ENCODE measurements at places on chromosomes 2 and 18.

DNA sequence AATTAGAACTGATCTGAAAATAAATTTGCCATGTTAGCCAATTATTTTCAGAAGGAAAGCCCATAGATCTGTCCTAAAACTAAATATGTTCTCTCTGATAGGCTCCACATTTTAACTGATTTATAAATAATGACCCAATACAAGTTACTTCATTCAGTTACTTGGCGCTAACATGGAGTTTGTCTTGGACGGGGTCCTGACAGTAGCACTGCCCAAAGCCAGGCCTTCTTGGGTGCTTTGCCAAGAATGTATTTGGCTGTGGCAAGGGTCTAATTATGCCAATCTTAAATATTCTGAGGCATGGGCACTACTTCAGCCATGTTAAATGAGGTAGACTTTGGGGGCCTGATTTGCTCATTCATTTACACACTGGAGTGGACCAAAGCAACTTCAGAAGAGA lies 135.0 kb upstream of the PKDCC start:
- no peak for DNase-seq

- DNase-seq = no peak
Observed at GRCh38 chr2:106562268-106563186, 75.4 kb downstream of the CD8B2 start.

- DNase-seq = no peak
Observed at GRCh38 chr2:112262876-112263275, 8.0 kb upstream of the ZC3H8 start.

- DNase-seq = no peak
Observed at GRCh38 chr18:36017232-36017631, 44.8 kb downstream of the RMP24 start.

DNA sequence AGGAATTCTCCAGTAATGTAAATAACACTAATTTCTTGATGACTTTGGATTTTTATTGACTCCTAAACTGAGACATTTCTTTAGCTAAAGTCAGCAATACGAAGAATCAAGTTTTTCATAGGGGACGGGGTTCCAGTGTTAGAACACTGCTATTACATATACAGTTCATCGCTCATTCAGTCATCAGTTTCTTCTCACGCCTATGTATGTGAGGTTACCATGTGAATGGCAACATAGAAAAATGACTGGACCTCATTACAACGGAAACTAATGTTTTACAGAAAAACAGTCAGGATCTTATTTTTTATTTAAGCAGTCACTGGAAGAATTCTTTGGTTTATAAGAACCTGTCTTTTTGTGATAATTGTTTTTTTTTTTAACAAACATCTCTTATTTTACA lies 56.4 kb downstream of the THADA start:
- no peak for DNase-seq

DNA sequence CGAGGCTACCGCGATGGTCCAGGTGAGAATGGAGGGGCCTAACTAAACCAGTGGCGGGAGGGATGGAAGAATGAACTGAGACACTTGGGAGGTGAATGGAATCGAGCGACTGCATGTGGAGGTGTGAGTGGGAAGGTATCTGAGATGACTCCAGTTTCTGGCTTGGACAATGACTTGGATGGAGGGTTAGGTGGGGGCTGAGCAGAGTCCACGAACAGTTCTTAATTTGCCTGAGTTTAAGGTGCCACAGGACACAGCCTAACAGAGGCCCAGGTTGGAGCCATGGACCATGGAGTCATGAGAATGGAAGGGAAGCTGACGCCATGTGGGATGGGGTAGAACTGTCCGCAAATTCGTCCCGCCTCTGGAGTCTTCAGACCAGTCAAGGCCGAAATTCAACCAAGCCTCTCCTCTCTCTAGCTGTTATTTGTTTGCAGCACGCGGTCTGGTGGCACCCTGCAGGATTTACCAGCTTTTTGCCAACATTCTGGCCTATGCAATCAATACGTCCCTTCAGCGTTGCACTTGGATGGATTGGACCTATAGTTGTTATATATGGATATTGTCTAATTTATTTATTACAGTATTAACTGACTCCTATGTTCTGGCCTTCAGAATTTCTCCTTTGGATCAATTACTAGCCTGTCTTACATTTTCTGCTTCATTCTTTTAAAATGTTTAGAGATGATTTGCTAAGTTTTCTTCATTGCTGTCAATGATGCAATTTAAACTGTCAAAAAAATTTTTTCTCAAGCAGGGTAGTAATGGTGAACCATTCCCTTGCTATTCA lies 940 bp upstream of the BOLA3 start:
- no peak for DNase-seq

DNA sequence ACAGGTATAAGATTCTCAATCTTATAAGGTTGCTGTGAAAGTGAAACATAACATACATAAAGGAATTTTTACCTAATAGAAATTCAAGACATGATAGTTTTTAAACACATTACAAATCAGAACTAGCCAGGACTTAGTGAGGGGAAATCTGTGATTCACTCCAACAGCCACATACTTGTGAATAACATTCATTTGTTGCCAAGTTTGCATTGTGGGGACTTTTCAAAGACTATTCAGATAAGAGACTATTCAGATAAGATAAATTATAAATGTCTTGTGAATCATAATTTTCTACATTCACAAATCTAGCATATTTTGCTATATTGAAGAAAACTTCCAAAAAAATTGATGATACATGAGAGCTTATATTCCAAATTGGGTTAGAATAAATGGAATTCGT lies 345.3 kb upstream of the CDH20 start:
- DNase-seq = no peak

DNA sequence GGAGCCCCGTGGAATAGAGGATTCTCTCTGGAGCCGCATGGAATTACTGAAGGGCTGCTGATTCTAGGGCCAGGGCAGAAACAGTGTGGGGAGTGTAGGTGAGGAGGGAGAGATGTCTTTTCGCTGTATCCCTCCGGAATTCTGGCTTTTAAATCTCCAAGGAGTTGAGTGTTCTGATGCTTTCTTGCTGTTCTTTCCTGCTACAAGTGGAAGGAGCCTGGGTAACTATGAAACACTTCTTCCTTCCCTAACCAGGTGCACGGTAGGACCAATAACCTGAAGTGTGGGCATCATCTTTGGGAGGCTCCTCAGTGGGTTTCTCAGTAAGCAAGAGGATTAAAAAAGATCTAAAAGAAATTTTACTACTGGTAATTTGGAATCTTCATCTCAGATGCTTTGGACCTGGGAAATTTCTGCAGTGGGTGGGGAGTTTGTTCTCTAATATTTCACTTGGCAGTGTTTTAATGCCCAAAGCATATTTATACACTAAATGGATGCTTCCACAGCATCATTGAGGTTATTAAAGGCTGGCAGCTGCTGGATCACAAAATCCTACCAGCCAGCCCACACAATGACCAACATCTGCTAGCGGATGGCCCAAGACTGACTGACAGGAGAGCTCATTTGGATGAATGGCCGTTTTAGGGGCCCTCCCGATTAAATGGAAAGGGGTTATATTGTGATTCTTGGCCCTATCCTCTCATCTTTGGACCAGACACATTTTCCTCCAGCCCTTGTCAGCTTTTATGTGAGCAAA lies 2.1 kb downstream of the EML6 start:
- DNase-seq = no peak

- DNase-seq = no peak
Observed at GRCh38 chr2:145638675-145639074, 1118.8 kb upstream of the ZEB2 start.

DNA sequence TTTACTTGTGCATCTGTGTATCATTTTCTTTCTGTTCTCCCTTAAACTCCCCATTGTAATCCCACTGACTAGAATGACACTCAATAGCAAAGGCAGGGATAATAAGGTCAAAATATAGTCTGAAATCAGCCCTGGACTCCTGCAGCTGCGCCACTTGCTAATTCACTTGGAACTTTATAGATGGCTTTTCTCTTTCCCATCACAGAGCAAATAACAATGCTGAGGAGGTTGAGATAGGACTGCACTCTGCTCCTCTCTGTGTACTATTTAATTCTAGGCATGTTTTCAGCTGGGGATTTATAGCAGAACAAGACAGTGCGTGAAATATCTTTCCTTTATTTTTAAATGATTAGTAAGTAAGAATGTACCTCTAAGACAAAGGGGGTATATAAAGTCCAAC lies 324.2 kb downstream of the LNPK start:
- DNase-seq = no peak

DNA sequence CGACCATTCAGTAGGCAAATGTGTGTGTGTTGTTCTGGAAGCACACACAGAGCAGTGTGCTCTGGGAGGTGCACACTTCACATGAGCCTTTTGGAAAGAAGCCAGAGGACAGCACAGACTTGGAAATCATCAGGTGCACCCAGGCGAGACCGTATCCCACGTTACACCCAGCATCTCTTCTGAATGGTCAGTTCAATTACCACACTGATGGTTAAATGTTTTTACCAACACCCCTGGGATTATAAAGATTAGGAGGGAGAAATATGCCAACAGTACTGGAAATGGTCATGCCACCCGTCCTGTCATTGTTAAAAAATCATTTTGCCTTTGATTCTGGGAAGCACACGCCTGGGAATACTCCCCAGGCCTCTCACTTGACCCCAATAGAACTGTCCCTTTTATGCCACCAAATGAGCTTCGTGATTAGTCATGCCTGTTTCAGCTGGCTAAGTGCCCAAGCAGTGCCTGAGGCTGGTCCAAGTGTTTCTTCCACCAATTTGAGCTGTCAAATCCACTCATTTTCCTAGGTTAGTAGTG lies 183.7 kb downstream of the NRP2 start:
- peak; percentile 71 for DNase-seq

DNA sequence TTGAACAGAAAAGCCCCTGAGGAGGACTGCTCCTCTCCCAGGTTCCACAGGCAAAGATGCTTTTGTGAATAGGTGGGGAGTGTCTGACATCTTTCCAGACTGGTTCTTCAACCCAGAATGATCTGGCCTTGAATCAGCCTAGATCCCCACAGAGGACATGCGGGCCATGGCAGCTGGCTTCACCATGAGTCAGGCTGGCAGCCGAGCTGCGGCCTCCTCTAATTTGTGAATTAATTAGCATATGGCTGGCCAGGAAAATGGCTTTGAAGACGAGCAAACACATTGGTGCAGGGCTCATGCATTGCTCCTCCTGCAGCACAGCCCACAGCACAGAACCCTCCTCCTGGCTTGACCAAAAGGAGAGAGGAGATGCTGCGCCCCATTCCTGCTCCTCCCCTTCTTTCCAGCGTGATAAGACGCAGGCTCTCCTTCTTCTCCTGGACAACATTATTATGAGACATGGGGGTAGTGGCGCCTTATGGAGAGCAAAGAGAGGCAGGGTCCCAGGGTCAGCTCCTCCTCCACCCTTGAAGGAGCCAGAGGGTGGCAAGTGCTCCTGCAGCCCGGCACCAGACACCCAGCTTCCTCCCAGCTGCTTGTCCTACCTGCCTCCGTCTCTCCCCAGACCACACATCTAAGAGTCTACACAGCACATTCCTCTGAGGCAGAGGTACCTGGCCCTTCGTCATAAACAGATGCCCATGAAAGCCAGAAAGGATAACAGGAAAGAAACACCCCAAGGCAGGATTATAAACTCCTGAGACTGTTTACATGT lies 66.7 kb downstream of the EDAR start:
- DNase-seq = no peak

DNA sequence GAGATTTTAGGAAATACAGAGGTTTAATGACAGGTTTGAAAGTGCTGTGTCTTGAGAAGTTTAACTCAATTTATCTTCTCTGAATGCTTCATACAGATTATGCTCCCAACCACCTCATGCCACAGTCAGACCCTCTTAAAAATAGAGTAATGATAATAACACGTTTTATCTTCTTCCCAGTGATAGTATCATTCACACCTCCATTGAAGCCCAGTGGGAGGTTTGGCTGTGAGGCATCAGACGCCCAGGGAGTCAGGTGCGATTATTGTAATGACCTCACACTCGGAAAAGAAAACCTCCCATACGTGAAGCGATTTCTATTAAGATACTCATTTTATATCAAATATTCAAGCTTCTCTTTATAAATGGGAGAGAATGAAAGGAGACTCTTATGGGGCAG lies 366.3 kb downstream of the SETBP1 start:
- DNase-seq = no peak

DNA sequence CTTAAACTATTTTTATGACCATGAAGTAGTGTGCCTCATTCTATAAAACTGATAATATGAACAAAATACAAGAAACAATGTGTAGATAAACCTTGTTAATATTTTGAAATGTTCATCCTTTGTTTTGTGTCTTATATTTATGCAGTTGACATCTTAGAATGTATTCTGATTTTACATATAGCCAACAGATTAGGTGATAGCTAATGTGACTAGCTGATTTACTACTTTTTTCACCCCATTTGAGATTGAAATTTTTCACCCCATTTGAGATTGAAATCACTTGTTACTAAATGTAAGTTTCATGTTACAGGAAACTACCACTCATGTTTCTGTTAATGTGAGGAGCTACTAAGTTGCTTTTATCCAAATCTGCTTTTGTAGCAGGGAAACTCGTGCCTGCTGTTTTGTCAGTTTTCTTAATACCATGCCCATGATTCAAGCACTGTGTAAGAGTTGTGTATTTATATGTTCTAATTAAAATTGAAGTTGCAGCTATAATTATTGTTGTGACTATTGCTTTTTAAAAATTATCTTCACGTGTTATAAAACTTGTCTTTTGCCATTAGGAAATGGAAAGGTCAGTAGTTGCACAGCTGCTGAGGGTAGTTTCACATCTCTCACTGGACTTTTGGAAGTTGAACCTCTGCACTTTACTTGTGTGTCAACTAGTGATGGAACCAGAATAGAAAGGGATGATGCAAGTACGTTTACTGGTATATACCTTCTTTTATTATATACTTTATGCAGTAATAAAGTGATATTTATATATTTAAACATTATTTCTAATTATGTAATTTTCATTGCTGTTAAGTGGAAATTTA lies 96.6 kb downstream of the BIRC6 start:
- peak; percentile 38 for DNase-seq

GRCh38 chr2:67840460-67841068 lies 222.2 kb downstream of the C1D start:
- DNase-seq = peak; percentile 66

GRCh38 chr18:49723648-49724180 lies 89.6 kb downstream of the ACAA2 start:
- DNase-seq = no peak

- no peak for DNase-seq
Observed at GRCh38 chr2:128584296-128584890, 265.7 kb upstream of the HS6ST1 start.

GRCh38 chr2:429575-430254 lies 141.8 kb upstream of the ALKAL2 start:
- DNase-seq = no peak

DNA sequence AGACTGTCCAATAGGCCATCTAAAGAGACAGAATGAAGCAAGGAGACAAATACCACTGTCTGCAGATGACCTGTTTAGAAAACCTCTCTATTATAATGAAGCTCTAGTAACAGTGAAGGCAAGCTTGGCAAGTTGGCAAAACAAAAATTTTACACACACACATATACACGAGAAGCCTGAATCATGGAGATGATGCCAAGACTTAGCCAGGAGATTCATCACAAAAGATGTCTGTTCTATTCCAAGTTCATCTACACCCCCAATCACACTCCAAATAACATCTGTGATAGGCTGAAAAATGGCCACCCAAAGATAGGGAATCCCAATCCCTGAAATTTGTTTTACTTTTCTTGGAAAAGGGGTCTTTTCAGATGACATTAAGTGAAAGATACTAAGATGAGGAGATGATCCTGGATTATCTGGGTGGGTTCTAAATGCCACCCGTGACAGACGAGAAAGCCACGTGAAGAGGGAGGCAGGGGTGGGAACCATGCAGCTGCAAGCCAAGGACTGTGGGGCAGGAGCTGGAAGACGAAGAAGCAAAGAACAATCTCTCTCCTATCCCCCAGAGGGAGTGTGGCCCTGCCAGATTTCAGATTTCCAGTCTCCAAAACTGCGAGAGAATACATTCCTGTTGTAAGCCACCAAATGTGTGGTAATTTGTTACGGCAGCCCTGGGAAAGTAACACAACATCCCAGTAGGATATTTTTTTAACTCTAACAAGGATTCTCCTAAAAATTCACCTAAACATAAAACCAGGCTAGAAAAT lies 20.0 kb downstream of the HDLBP start:
- DNase-seq = no peak
